ENCODE measurements at places on chromosomes 4 and X.

- peak; percentile 17 for DNase-seq
Observed at GRCh38 chr4:1246901-1247863, 1.7 kb downstream of the CTBP1 start.

- no peak for DNase-seq
Observed at GRCh38 chr4:186105647-186106321, 1.3 kb downstream of the FAM149A start.

DNA sequence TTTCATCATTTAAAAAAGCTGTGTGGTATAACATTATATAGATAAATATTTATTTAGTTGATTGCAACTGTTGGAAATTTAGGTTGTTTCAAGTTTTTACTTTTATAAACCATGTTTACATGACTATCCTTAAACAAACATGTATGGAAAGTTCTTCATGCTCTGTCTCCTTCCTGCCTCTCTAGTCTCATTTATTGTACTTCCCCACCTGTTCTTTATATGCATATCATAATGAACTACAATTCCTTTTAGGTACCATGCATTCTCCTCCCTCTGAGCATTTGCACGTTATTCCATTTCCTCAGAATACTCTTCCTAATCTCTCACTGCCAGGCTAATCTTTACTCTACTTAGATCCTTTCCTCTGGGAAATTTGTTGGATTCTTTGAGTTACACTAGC lies 16.9 kb upstream of the ADH6 start:
- DNase-seq = no peak

- no peak for DNase-seq
Observed at GRCh38 chr4:29310252-29310651, 1409.9 kb upstream of the PCDH7 start.

DNA sequence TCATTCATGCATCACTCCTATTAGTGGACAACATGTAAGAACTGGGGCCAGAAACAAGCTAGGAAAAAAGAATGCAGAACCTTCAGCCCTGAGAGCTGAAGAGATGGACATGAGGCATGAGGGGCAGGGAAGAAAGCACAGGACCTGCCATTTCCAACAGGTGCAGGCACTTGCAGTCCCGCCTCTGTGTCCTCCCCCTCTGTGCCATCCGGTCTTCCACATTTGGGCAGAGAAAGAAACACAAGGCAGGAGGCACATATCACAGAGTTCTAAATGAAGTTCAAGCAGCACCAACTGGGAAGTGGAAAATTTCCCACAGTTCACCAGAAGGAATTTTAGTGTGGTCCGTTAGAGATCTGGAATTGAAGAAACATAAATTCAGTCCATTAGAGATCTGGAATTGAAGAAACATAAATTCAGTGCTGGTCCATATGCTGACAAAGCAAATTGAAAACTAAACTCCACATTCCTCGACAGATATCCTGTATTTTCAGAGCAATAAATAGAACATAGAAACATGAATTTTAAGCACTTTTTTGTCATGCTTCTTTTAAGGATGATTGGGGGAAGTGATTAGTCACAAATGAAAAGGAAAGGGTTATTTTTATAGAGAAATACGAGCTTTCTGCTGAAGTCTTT lies 57.2 kb upstream of the DAPP1 start:
- DNase-seq = no peak

DNA sequence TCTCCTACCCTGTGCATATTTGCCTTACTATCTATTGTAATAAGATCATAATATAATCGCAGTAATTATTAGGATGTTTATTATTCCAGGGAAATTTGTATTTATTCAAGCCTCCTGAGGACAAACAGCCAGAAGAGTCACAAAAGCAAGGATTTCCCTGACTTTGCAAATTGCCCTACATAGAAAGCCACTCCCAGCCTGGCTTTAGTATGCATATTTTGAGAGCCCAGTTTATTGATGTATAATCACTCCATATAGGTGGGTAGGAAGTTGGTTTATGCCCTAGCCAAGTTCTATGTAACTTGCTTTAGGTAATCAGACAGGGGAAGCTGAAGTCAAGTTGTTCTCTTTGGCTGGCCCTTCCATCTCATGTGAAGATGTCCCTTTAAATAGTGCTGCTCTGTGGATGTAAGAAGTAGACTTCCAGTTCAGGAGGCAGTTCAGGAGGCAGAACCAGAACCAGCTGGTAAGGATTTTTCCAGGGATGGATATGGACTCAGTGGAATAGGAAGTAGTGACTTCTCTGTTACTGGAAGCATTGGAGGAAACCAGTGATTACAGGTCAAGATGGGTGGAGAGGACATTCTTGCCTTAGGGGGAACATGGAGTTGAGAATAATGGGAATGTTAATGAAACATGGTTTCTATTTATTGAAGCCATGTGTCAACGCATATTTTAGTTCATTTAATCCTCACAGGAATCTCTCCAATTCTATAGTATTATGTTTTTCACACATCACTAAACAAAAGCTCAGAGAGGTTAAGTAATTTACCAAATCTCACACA lies 70.5 kb upstream of the KIT start:
- DNase-seq = no peak

DNA sequence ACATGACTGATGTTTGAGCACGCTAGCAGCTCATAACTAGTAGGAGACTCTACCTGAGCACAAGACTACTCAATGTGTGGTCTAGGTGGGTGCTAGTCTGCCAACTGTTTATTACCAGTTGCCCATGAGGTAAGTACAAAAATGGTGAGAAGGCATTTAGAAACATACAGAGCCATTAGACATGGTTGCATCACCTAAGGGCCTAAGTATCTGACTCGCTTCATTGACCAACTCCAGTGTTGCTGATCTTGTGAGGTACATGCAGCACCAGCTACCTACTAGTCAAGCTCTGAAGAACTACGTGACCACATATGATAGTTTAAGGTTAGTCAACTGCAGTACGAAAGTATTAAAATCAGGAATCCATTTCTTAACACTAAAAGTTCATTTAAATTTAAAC lies 39.9 kb downstream of the APBB2 start:
- no peak for DNase-seq

GRCh38 chr4:77095101-77095821 lies 19.5 kb upstream of the CCNI start:
- DNase-seq = peak; percentile 86

DNA sequence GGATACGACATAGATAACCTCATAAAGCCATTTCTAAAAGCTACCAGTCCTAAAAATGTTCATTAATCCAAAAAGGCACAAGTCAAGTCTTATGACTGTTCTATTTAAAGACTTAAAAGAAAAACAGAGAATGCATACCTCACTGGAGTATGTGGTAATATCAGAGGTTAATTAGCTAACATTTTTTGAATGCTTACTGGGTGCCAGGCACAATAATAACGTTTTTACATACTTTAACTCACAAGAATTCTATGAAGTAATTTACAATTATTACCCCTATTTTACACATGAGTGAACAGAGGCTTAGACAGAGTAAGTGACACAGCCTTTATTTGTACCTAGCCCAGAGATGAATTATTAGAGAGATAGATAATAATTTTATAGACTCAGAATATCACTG lies 207.5 kb downstream of the PDGFC start:
- no peak for DNase-seq

GRCh38 chr4:8247047-8247930 lies 22.3 kb upstream of the HTRA3 start:
- no peak for DNase-seq

- DNase-seq = no peak
Observed at GRCh38 chr4:46586566-46586965, 196.6 kb upstream of the GABRA2 start.

DNA sequence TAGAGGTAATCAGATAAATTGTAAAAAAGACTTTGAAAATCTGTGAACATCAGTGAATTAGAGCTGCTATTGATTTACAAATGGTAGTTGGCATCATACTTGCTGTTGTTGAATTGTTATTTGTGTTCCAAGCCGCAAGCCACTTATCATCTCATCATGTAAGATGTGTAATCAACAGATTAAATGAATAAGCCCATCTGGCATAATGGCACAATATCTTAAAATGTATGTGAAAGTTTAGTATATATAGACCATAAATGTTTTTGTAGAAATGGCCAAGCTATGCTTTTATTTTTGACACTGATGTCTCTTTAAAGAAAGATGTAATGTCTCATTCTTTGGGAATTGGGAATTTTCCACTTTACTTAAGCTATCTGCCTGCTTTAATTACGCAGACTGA lies 682.6 kb upstream of the GNPDA2 start:
- DNase-seq = no peak
